ENCODE measurements at places on chromosomes 1 and 21.

DNA sequence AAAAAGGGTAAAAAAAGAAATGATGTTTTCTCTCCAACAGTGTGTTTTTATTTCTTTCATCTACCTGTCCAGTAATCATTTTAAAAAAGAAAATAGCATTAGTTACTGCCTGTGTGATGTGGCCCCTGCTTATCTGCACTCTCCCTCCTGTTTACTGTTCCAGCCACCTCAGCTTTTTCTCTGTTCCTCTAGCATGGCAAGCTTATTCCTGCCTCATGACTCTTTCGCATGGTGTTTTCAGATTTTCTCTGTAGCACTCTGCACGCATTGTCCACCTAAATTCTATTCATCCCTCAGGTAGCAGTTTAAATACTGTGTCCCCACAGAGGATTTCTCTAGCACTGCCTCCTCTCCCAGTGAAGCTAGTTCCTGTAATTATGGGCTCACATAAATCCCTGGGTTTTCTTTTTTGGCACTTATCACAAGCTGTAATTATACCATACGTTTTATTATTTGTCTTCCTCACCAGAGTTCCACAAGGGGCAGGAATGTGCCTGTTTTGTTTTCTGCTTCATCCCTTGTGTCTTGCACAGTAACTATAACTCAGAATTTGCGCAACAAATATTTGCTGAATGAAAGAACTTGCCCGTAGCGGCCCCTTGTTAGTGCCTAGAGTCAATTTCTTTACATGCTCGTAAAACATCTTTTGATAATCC, 51.4 kb upstream of the LRIG2 start:
- DNase-seq = no peak

DNA sequence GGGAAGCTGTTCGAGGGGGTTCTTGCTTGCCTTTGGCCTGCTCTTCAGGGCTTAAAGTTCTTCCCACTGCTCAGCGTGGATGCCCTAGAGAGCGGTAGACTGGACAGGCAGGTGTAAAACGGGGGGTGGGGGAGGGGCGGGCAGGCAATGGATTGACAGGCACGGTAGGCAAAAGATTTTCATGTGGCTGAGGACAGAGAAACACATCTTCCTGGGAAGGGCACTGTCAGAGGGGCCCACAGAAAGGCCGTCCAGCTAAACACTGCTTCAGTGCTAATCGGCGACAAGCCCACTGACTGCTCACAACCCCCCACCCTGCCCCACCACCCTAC, 412 bp downstream of the ABCA4 start:
- DNase-seq = no peak

DNA sequence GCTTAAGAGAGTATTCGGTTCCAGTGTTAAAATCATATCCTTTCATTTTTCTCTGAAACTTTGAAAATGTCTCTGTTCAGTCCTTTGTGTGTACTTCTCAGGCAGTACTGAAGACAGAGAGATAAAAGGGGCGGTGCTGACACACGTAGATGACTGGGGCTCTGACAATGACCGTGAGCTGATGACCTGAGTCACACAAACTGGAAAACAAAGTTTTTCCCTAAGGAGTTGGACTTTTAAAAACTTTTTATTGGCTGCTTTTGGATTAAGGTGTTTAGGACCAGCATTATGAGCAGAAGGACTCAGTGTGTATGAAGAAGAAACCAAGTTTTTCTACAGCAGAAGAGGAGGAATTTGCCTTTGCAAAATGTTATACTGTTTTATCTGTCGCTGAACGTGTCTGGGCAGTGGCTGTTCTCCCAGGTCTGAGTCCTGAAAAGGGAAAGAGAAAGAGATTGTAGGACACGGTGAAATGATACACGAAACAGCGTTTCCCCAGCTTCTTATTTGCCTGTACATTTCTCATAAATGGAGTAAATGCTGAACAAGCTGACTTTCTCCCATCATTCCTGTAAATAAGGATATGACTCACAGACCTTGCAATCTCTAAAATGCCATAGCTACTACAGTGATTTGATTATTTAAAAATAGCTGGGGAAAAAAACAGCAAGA, 51.5 kb downstream of the MAP3K7CL start:
- DNase-seq = no peak

- DNase-seq = no peak
Observed at GRCh38 chr1:41469706-41470105, 14.8 kb downstream of the EDN2 start.

DNA sequence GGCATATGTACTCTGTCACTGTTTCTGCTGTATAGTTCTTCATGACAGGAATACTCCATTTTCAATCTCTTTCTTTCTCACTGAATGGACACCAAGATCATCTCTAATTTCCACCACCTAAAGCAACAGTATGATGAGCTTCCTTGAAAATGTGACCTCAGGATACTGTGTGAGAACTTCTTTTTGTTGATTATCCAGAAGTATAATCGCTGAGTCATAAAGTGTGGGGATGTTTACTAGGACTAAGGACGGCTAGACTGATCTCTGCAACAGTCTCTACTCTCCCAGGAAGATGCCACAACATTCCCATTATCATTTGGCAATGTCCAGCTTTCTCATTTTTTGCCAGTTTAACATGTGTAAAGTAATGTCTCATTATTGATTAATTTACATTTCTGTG, 70.3 kb downstream of the TNFSF18 start:
- no peak for DNase-seq

- DNase-seq = no peak
Observed at GRCh38 chr1:210372931-210373627, 44.4 kb downstream of the HHAT start.

DNA sequence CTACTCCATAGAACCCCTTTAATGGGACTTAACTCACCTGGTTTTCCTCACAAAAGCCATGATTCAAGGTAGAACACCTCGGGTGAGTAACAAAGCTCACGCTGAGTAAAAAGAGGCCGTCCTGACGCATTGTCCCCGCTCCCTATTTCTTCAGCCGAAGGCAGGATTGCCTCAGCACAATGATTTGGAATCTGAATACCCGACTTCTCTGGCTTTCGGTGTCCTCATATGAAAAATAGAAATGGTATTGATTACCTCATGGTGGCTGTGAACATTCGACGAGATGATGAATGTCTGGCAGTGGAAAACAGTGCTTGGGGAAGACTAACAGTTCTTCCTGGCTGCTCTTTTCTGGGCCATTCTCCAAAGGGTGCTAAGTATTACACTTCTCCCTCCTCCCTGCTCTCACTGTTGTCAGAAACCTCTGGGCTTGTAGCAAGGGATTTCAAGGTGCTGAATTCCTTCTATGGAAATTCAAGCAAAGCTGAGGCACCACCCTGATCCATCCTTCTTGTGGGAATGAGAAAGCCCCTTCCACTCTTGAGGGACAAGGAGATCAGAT, 148.3 kb downstream of the C1orf94 start:
- no peak for DNase-seq

GRCh38 chr21:33132054-33132453, 62.1 kb downstream of the OLIG1 start:
- DNase-seq = no peak

- DNase-seq = no peak
Observed at GRCh38 chr1:30507401-30508174, 215.8 kb downstream of the MATN1 start.

- DNase-seq = no peak
Observed at GRCh38 chr1:6025269-6026094, 20.2 kb upstream of the KCNAB2 start.

- DNase-seq = no peak
Observed at GRCh38 chr1:112713466-112714312, 1.4 kb downstream of the PPM1J start.

DNA sequence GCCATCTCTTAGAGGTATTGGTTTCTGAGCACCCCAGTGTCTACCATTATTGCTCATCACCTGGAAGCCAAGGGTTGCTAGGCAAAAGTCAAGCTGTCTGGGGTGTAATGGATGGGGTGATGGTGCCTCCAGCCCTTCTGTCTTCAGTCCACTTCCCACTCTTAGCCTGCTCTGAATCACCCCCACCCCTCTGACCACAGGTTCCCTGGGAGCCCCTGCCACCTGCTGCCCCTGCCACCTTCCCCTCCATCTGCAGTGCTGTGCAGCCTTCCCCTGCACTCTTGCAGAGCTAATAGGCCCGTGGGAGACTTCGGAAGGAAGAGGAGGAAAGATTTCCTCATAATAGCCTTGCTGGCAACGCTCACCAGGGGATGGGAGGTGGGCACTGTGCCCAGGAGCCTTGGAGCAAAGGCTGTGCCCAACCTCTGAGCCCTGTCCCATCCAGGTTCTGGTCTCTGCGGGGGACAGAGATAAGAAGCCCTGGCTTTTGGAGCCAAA, 35.5 kb downstream of the CAPN2 start:
- DNase-seq = no peak

GRCh38 chr1:115411371-115412063, 73.5 kb upstream of the NGF start:
- DNase-seq = no peak

DNA sequence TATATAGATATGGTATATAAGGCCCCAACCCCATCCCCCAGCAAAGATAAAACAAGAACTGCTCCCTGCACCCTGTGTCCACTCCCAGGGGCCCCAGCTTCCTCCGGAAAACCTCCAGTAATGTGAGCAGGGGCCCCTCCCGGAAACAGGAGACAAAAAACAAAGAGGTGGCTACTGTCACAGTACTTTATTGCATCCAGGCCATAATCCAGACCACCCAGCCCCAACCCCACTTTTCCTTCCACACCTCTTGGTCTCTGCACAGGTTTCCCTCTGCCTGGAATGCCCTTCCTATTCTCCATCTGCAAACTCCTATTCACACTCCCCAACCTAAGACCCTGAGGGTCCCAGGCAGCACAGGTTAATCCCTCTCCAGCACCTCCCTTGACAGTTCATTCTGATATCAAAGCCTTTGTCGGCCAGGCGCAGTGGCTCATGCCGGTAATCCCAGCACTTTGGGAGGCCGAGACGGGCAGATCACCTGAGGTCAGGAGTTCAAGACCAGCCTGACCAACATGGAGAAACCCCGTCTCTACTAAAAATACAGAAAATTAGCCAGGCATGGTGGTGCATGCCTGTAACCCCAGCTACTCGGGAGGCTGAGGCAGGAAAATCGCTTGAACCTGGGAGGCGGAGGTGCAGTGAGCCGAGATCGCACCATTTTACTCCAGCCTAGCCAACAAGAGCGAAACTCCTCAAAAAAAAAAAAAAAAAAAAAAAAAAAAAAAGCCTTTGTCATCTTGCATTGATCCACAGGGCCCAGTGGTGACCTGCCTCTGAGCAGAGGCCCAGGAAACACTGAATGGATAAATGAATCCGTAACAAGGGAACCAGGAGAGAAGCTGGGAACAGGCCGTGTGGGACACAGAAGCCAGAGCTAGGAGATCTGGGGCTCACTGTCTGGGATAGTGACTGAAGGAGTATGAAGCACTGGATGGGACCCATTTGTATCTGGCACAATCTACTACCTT, 2.3 kb upstream of the AUNIP start:
- peak; percentile 38 for DNase-seq

GRCh38 chr1:235940285-235940684, 73.6 kb upstream of the LYST start:
- DNase-seq = peak; percentile 38

DNA sequence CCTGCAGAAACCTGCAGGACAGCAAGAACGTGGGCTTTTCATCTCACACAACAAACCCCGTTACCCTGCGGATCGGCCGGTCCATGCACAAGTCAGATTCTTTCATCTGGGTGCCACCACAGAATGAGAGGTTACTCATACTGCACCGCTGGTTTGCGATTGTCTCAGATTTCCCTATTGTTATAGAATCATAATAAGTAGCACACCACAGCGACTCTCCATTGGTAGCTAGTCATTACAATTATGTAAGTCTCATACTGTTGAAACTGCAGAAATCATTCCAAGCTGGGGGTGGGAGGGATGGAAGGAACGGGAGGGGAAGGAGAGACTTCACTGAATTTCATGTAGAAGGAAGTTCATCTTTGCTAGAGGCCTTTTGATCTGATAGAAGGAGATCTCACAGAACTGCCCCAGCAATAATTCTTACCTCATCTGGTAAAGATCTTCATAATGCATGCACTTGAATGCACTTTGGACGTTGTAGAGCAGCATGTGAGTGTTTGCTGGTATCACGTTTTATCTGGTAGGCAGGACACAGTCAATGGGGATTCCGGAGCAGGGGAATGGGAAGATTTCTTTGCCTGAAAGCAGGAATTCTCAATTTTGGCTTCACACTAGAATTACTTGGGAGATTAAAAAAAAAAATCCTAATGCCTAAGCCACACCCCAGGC, 221.1 kb downstream of the KIF26B start:
- DNase-seq = no peak

DNA sequence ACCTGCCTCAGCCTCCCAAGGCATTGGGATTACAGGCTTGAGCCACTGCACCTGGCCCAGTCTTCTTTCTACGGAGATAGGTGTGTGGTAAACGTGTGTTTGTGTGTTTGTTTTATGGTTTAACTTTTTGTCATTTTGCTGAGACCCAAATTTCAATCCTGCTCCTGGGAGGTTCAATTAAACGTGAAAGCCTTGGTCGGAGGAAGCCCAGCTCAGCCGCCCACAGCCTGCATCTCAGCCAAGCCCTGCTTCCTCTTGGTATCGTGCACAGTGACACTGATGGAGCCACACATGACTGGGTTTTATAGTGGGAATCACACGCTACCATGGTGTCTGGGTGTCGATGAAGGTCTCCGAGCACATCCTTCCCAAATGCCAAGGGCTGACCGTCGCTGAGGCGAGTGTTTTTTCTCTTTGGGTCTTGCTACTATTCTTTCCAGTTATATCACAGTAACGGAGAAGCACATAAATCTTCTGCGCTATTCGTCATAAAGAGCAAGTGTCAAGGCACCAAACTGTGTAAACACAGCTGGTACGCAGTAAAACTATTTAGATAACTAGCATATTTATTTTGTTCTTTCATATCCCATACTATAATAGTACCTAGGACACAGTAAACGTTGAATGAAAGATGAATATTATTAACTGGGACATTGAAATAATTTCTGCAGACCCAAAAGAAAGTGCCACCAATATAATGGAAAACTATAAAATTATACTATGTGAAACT, 39.3 kb downstream of the HLCS start:
- no peak for DNase-seq
